ENCODE measurements at places on chromosomes 2 and 18.

DNA sequence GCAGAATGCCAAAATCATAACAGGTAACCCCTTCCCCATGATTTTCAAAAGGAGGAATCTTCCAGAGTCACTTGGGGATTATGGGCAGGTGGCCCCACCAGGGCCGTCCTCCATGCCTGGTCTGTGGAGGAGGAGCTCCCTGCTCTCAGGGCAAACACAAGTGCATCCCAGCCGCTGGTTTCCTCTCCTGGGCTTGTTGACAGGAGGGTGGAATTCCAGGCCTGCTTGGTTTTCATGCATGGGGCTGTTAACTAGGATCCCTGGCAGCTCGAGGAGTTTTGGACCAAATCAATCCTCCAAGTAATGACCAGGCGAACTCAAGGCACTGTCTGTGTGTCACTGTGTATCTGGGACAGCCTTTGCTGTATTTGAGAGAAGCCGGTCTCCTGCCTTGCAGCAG, 45.3 kb downstream of the FOSL2 start:
- DNase-seq = no peak

DNA sequence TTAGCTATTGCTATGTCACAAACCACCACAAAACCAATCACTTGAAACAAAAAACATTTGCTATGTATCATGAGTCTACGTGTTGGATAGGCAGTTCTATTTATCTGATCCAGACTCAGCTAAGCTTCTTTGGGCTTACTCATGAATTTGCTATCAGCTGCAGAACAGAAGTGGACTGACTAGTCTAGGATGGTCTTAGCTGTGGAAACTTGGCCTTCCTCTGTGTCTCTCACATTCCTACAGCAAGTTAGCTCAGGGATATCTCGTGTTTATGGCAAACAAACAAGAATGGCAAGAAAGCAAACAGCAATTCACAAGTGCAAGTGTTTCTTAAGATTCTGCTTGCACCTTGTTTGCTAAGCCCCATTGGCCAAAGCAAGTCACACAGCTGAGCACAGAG, 288.0 kb upstream of the TNP1 start:
- no peak for DNase-seq

DNA sequence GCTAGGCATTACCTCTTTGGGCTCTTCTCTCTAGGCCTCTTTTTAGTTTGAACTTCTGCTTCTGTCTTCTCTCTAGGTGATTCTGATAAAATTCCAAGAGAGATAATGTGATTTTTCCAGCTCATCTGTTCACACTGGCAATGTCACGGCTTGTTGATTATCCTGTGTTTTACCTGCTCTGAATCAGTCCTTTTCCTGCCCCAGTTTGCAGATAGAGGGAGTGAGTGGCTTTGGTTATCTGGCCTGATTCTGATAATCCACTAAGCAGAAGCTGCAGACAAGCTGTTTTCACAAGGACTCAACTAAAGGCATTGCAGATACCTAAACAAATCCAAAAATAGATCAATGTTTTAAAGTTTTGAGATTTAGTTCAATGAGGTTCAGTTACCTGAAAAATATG, 111.9 kb downstream of the DCC start:
- peak; percentile 60 for DNase-seq

GRCh38 chr18:23121133-23121532, 14.2 kb upstream of the CABLES1 start:
- peak; percentile 31 for DNase-seq

DNA sequence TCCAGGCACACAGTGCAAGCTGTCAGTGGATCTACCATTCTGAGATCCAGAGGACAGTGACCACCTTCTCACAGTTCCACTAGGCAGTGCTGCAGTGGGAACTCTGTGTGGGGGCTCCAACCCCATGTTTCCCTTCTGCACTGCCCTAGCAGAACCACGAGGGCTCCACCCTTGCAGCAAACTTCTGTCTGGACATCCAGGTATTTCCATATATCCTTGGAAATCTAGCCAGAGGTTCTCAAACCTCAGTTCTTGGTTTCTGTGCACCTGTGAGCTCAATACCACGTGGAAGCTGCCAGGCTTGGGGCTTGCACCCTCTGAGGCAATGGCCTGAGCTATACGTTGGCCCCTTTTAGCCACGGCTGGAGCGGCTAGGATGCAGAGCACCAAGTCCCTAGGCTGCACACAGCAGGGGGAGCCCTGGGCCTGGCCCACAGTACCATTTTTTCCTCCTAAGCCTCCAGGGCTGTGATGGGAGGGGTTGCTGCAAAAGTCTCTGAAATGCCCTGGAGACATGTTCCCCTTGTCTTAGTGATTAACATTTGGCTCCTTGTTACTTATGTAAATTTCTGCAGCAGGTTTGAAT, 77.5 kb downstream of the MAP4K3 start:
- DNase-seq = no peak

DNA sequence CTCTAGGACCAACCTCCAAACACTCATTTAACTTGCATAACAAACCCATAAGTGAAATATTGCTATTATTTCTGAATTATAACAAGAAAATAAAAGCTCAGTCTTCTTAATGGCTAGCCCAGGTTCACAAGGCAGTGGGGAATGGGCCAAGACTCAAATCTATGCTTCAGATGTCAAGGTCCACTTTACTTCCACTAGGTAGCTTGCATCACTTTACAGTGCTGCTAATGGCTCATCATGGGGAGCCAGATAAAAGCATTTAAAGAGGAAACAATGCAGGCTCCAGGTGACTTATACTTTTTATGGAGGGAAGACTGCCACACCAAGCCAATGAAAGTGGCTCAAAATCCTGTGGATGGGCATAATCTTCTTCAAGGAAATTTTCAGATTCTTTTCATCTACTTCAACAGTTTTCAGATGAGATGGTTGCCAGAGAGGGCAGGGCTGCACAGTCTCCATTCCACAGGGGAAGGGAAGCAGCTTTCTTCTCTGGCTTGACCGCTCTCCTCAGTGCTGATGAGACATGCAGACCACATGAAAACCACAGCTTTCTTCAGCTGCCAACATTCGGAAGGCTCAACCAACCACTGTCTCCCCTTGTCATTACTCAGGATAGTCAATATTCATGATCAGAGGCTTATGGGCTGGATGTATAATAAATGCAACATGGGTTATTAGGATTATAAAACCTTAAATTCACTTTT, 361.9 kb upstream of the MEX3C start:
- peak; percentile 9 for DNase-seq

- DNase-seq = peak; percentile 61
Measured at GRCh38 chr2:182915369-182916326, 49.2 kb upstream of the FRZB start.

- no peak for DNase-seq
Measured at GRCh38 chr2:129488376-129488775, 491.1 kb upstream of the RAB6C start.

DNA sequence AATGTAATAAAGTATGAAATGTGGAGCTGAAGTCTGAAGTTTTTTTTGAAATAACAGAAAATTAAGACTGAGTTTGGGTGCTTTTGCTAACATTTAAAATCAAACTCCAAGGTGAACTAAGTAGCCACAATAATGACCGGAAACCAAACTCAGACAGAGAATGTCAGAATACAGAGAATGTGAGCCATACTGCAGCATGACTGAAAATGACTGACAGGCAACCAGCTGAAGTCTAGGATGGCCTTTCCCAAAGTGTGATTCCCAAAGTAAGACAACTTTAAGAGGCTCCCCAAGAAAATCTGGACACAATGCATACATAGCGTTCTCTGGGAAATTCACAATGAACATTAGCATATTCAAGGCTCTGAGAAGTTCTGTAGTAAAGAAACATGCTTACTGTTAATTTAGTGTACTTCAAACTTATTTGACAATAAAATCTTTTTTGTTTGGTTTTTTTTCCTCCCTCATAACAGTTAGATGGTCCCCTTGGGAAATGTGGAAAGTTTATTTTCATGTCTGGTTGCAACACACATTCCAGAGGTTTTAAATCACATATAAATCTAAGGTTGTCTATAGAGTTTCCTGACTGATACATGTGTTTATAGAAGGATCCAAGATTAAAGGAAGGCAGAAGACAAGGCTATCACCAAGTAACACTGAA, 28.6 kb downstream of the PLA2R1 start:
- DNase-seq = no peak

DNA sequence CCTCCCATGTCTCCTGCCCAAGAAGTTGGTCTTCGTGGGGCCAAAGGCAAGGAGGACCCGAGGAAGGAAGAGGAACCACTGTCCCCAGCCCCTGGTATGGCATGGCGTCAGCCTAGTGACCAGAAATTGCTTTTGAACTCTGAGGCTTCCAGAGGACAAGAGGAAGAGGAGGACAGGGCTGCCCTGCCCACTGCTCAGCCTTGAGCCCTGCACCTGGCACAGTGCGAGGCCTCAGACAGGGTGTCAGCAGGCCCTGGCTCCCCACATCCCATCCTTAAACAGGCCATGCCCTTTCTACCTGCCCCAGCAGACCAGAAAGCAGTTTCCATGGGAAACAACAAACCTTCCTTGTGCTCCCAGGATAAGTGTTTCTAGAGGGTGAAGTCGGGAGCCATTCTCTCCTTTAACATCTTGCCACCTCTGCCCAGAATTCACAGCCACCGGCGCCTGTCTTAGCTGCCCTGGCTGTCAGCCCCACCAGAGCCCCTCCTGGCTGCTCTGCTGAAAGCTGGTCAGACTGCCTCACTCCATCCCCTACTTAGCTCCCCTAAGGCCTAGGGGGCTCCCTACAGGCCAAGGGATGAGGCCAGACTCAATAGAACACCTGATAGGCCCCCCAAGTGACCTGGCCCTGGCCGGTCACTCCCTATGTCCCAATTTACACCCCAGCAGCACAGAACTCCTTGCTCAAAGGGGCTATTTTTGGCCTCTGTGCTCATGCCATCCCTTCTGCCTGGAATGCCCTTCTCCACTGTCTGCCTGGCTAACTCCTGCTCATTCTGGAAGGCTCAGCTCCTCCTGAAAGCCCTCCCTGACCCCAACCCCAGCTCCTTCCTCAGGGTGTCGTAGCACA, 20.6 kb downstream of the ATOH8 start:
- no peak for DNase-seq

DNA sequence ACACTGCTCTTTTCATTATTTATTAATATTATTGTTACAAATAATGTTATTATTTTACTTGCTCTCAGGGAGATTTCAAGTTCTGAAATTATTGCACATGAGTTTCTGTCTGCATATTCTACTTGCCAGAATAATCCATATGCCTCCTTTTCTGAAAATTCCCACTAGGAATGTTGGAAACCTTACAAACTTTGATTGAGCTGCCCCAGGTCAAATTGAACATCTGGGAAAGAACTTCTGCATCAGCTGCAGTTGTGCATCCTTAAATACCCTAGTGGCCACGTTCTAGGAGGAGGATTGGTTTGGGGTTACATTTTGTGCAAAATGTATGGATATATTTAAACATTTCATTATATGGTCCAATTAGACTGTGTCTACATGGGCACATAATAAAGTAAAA, 1302.7 kb upstream of the PIK3C3 start:
- peak; percentile 19 for DNase-seq

DNA sequence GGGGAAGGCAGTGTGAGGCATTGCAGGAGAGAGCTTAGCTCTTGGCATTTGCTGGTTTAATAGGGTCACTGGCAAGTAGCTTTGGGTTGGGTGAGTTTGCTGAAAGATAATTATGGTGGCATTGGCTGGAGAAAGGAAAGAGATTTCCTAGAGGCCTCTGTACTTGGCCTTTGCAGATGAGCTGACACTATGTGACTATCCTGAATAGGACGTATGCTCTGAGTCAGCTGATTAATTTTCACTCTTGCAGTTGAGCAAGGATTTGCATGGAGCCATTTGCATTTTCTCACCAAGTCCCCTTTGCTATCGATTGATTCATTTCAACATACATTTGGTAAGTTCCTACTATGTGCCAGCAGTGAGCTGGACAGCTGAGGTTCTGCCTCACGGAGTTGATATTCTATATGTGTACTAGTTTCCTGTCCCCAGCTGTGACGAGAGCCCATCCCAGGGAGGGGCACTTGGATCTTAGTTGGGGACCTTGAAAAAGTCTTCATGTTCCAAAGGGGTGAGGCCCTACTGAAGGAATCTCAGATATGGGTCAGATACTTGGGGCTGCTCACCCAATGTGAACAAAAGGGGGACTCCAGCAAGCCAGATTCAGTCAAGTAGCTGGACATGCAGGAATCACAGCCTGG, 245.7 kb downstream of the LOXHD1 start:
- no peak for DNase-seq

- no peak for DNase-seq
Measured at GRCh38 chr18:31102941-31103340, 720 bp upstream of the DSC2 start.

- peak; percentile 94 for DNase-seq
Measured at GRCh38 chr18:78080081-78080480, 830.4 kb downstream of the GALR1 start.

- DNase-seq = no peak
Measured at GRCh38 chr2:6923319-6923718, 6.1 kb downstream of the RNF144A start.

DNA sequence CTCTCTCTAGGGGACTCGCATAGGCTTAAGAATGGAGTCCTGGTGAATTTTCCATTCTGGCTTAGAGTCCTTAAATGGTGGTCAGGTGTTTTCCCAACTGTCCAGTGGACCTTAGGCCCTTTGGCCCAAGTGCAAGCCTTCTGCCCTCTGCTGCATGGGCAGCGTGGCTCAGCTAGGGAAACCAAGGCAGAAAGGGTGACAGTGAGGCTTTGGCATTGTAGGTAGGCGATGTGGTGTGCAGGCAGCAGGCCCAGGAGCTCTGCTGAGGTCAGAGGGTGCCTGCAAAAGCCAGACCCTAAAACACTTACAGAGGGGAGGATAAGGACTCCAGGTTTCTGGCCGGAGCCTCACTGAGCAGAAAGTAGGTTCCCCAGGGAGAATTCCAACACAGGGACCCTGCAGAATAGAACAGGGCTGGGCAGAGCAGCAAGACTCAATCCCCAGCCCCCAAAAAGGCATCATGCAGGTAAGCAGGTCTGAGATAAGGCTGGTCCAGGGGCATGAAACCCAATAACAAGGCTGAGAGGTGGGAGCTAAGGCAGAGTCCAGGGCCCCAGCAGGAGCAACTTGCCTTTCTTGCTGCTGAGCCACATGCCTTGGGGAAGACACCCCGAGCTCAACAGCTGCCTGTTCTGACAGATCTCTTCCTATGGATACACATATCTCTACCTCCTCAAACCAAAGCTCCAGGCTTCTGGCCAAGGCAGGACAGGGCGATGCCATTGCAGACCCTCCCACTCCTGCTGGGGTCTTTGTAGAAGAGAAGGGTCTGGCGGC, 199.7 kb downstream of the TNS1 start:
- no peak for DNase-seq

GRCh38 chr18:4908328-4908727, 288.7 kb downstream of the AKAIN1 start:
- DNase-seq = peak; percentile 44

DNA sequence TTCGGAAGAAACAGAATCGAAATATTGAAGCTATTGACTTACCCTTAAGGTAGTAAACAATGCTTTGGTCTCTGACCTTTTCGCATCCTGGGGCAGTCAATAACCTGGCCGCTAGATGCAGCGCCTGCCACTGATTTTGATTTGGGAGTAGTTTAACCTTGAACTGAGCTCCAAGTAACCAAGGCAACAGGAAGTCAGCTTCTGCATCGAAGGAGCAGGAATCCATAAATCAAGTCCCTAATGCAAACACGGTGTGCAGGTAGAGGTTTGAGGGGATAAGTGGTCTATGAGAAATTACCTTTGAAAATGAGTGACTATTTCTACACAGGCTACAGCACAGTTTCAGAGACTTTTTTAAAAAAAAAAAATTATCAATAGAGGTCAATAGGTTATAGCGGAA, 353.5 kb downstream of the SETBP1 start:
- peak; percentile 65 for DNase-seq

- DNase-seq = no peak
Measured at GRCh38 chr2:187542123-187542522, 12.1 kb downstream of the TFPI start.

All from NCI-H69 (cell line).